Thyroid gland (tissue), 4 donors: ENCODE measurements at places on chromosomes 1 and 21. TPM values are rescaled to one million over a fixed set of nuclear protein-coding genes. Genes with fewer than 3 reads are reported as not detected.

DNA sequence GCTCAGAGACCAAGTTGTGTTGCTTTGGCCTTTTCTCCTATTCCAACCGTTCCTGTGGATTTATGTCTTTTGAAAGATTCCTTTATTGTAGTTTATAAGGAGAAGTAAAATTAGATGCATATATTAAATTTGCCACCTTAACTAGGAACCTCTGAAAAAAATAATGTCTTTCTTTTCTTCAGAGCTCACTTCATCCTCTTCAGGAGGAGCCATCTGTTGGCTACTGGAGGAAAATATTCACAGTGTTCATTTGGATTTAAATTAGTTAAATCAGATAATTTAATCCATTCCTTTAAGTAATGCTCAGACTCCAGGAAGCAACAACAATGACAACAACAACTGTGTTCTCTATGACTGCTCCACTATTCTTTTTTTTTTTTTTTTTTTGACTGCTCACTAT lies 164.0 kb downstream of the FASLG start:
- DNase-seq, result no peak

GRCh38 chr1:178005450-178005849 lies 35.6 kb upstream of the SEC16B start:
- no peak for DNase-seq

GRCh38 chr1:218810306-218810705 lies 363.4 kb upstream of the LYPLAL1 start:
- DNase-seq, result no peak

- DNase-seq, result no peak
These were observed 941 bp upstream of the IFI16 start for GRCh38 chr1:159008744-159009188.

DNA sequence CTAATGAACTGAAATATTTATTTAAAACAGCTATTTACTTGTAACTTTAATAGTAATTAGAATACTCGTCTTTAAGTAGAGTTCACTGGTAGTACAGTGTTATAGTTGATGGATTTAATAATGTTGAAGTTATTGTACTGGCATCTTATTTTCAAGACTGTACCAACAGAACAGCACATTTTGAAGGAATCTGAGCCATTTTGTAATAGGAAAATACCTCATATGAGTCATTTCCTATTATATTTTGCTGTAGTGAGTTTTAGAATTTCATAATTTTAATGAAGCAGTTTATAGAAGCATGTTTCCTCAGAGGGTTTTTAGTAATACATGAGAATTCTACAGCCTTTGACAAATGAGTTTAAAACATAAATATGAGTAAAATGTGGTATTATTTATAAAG lies 258.3 kb downstream of the OLFM3 start:
- no peak for DNase-seq

- no peak for DNase-seq
These were observed 46.6 kb downstream of the DISP3 start for GRCh38 chr1:11525516-11525915.

DNA sequence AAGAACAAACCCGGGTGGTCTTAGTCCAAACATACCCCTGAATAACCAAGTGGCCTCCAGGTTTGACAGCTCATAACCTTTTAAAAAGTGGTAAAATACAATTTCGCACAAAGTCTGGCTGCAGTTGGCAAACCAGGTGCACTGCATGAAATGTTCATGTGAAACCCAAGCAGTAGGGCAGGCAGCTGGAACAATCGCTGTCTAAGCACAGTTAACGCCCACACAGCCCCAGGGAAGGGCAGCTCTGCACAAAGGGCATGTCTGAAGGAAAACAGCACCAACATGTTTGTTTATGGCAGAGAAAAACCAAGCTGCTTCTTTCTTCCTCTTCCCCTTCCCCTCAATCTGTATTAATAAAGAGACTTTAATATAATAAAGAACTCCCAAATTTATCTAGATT lies 49.5 kb downstream of the KIAA1614 start:
- peak; percentile 79 for DNase-seq

DNA sequence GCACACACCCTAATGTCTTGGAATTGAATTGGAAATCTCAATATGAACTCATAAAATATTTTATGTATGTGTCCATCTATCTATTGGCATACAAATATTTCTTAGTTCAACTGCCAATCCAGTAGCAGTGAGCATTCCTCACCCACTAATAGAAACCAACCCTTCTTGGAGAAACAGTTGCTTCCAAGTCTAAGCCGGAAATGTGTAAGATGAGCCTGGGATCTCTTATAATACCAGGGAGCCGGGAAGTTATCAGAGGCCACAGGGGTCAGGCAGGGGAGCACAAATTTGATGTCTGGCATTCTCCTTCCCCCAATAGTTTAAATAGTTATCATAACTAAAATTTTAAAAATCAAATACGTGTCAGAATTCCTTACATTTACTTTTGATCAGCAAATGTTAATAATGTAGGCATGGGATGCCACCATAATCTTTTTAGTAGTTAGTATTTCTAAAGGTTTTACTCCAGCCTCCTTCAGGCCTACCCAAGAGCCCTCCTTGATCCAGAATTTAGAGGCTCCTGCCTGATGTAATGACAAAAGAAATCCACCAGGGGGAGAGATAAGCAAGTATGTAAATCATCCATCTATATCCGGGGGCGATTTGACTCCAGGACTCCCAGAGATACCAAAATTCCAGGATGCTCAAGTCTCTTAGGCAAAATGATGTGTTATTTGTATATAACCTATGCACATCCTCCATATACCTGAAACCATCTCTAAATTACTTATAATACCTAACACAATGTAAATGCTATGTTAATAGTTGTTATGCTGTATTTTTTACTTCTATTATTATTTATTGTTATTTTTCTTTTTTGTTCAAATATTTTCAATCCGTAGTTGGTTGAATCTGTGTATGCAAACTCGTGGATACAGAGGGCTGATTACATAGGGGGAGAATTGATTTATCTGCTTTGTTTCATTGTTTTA lies 218.7 kb upstream of the COA6 start:
- DNase-seq, result peak; percentile 9

DNA sequence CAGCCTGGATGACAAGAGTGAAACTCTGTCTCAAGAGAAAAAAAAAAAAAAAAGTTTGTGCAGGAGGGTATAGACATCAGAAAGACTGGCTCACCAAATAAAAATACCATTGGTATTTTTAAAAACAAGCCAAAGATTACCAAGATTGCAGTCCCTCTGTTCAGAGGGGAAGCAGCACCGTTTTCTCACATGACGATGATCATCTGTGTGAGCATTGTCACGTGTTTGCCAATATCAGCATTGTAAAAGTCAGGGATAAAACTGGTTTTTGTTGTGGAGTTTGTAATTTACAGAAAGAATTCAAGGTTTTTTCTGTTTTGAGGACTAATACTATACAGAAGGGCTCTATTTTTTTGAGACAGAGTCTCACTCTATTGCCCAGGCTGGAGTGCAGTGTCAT lies 26.5 kb downstream of the ZNF362 start:
- DNase-seq, result no peak

DNA sequence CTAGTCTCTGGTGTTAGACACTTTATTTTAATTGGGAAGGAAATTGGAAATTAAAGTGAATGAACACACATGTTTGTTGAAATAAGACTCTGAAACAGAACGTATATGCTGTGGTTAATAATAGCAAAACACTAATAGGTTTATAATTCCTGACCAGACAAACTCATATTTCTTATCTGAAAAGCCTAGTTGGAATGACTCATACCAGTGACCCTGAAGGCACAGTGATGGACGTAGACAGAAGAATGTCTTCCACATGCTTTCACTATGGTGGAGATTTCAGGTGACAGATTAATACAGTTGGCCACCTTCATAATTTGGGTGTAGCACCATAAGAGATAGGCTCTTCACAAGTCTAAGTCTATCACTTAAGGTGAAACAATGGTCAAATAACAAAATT lies 83.0 kb upstream of the COL11A1 start:
- DNase-seq, result no peak

DNA sequence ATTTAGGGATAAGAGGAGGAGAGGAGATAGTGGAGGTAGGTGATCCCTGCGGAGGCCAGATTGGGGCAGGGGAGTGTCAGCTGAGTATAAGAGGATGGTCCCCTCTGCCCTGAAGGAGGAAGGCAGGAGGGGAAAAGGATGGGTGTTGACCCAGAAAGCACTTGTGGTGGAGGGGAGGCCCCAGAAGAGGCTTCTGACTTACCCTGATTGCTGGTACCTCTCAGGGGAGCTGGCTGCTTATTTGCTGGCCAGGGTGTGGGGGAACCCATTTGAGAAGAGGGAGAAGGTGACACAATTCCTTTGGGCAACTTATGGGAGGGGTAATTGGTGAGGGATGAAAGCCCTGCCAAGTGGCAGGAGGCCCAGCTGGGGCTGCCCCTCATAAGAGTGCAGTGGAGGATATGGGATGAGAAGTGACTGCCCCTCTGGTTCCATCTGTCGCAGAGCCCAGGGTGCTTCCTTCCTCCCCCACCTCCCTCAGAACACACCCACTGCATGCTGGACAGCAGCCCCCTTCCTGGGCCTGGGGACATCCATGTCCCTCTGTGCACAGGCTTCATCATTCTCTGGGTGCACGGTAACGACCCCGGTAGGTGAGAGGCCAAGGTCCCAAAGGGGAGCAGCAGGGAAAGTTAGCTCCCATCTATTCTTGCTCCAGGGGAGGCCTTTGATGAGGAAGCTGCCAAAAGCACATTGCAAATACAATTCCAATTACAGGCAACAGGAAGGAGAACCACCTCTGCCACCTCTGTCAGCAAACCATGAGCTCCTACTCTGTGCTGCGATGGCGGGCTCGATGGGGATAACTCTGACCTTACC lies 1.4 kb upstream of the PCSK9 start:
- DNase-seq, result no peak

DNA sequence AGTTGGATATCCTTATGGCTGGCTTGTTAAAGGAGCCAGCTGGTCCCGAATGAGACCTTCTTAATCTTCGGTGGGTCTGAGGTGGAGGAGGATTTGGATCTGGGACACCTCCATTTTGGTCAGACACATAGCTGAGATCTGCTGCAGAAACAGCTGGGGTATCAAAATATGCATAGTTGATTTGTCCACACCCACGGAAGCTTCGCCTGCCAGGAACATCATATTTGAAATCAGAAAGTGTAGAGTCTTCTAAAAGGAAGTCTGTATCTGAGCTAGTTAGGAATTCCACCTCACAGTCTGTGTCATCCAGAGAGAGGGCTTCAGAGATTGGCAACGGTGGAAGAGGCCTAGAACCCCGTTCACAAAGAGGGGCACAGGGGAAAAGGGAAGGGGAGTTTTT lies 12.3 kb downstream of the ERRFI1 start:
- no peak for DNase-seq

DNA sequence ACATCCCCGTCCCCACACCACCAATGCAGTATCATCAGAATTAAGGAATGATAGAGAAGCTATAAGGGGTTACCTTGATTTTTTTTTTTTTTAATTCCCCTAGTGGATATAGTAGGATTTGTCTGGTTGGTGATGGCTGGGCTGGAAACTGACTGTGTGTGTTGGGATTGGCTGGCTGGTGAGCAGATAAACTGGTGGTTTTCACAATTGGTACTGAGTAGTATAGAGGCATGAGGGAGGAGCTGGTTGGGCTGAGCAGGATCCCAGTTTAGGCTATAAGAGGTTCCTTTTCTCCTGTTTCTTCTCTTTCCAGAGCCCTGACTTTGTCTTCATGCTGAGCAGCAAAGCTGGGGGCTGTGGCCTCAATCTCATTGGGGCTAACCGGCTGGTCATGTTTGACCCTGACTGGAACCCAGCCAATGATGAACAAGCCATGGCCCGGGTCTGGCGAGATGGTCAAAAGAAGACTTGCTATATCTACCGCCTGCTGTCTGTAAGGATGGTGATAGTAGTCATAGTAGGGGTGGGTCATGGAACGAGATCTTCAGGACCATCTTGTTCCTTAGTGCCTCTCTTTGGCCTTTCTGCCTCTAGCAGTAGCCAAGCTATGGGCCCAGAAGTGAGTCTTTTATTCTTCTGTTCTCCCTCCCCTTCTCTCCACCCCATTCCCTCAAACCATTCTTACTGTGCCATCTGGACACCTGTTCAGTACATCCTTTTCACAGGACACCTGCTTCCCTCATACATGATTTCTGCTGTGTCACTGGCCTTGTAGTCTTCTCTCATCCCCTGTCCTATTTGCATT lies 26.9 kb downstream of the RAD54L start:
- DNase-seq, result no peak

- no peak for DNase-seq
These were observed 106.0 kb upstream of the IFFO2 start for GRCh38 chr1:19062258-19063029.

- no peak for DNase-seq
These were observed 17.4 kb upstream of the METTL18 start for GRCh38 chr1:169812131-169812530.

GRCh38 chr1:89546082-89546889 lies 21.7 kb downstream of the LRRC8B start:
- peak; percentile 7 for DNase-seq

DNA sequence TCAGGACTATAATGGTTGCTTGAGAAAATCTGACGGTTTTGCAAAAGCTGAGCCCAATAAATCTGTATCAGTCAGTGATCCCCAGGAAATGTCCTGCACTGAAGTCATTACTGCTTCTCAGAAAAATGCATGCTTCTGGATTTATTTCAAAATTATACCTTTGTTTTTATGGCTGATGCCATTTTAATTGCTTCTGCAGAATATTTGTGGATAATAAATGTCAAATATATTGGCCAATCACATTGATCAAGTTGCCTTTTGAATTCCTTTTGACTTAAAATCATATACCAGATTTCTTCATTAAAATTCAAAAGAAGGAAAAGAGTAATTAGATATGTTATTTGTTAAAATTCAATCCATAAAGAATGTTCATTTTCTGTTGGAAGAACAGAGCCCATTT lies 842.9 kb upstream of the ADGRL4 start:
- no peak for DNase-seq

- no peak for DNase-seq
These were observed 2.8 kb upstream of the CASQ2 start for GRCh38 chr1:115771094-115771846.

GRCh38 chr1:213925531-213926182 lies 62.1 kb upstream of the PROX1 start:
- peak; percentile 7 for DNase-seq

DNA sequence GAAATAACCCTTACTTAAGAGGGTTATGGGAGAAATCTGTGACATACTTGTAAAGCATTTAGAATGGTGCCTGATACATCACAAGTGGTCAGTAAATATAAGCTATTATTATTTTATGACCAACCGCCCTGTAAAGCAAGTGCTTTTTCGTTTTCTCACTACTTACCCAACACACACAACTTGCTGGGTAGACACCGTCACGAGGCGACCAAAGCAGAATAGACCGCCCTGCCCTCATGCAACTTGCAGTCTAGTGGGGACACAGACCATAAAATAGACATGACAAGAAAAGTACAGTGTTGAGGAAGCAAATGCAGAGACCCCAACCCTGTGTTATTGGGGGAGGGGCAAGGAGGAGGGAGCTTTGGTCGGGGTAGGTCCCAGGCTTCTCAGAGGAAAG lies 744 bp upstream of the IGSF3 start:
- no peak for DNase-seq

- DNase-seq, result no peak
These were observed 52.5 kb downstream of the ERI3 start for GRCh38 chr1:44302541-44302940.

Gene SLC50A1
- 34.4 TPM for total RNA-seq

Gene IL12RB2
- total RNA-seq, result 0.88 TPM

Gene PRAMEF9
- total RNA-seq, result not detected

Gene COL24A1
- 0.63 TPM for total RNA-seq

Gene LIN28A
- not detected for total RNA-seq
